Fibroblast of skin of left biceps (primary cell): ENCODE measurements at places on chromosomes 11 and 22.

GRCh38 chr11:72981971-72982685, 160.0 kb downstream of the FCHSD2 start:
- DNase-seq, result no peak

DNA sequence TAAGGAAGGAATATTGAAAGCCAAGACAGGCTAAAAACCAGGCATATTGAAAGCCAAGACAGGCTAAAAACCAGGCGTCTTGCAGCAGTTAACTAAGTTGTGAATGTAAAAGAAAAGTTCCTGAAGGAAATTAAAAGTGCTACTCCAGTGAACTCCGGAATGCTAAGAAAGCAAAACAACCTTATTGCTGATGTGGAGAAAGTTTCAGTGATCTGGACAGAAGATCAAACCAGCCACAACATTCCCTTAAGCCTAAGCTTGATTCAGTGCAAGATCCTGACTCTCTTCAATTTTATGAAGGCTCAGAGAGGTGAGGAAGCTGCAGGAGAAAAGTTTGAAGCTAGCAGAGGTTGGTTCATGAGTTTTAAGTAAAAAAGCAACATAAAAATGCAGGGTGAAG, 51.4 kb downstream of the PACS1 start:
- DNase-seq, result no peak

DNA sequence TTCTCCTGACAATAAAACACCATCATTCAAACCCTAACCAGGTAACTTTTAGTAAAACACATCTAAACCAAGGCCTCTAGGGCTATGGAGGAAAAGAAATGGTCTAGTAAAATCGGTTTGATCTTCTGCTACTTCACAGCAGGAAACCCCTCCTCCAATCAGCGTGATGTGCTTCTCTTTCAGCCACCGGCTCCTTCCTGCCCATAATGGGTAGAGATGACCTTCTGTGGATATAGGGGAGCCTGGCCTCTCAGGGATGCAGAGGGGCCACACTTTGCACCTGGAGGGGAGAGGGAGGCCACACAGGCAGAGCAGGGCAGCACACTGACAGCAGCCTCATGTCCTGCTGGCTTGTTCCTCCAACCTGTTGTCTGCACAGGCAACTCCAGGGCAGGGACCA, 6.9 kb downstream of the EHD1 start:
- DNase-seq, result no peak

GRCh38 chr11:114709960-114710359, 31.6 kb downstream of the NXPE2 start:
- no peak for DNase-seq

GRCh38 chr11:43578346-43579170, 102.0 kb upstream of the HSD17B12 start:
- no peak for DNase-seq

DNA sequence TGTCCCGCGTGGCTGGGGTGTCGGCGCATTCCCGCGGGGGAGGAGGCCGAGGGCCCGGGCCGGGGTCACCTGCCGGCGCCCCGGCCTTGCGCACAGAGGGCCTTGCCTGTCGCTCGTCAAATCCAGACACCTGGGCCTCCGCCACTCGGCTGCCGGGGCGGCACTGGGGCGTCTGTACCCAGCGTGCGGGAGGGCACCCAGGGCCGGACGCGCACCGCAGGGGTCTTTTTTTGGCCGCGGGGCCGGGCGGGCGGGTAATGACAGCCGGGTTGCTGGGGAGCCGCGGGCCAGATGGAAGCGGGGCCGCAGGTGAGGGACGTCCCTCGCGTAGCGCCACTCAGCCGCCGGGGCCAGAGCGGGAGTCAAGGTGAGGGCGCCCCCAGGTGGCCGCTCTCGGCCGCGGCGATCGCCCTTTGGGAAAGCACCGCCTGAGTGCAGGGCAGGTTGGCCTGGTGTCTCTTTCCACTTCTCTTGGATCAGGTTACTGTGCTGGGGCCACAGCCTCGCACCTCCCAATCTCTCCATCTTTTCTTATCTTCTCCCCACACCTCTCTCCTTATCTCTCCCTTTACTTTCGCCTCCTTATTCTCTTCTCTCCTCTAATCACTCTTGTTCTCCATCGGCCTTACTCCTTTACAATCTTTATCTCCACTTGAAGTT, 3.5 kb downstream of the PHLDB1 start:
- no peak for DNase-seq

DNA sequence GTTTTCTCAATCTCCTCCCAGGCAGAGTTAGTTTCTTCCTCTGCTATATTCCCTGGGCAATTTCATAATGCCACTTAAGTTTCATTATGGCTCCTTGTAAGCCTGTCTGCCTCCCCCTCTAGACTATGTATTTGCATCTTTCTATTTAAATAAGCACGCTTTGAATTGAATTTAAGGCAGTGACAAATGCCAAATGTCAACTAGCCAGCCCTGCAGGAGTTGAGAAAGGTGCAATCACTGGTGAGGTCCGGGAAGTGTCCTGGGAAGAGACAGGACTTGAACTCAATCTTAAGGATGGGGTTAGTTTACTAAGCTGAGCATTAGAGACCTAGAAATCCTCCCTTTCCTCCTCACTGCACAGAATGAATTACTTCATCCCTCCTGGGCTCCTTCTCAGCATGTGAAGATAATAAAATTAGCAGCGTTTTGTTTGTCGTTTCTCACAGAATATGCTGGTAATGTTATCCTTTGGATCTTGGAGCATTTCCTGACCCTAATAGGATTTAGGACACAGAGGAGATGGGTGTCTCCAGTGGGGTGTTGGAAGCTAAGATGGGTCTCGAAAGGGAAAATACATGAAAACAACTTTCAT, 1.6 kb downstream of the TCP11L1 start:
- DNase-seq, result no peak

GRCh38 chr11:19725379-19726079, 12.9 kb downstream of the NAV2 start:
- no peak for DNase-seq

GRCh38 chr11:95877291-95877690, 46.6 kb downstream of the MTMR2 start:
- DNase-seq, result peak; percentile 98

- peak; percentile 98 for DNase-seq
Observed at GRCh38 chr11:86483940-86484794, 109.5 kb downstream of the CCDC81 start.

- DNase-seq, result no peak
Observed at GRCh38 chr22:28207281-28208030, 288.4 kb upstream of the PITPNB start.

- DNase-seq, result no peak
Observed at GRCh38 chr22:19488884-19489843, 9.4 kb downstream of the CDC45 start.

- DNase-seq, result no peak
Observed at GRCh38 chr11:134638796-134639430, 226.9 kb upstream of the B3GAT1 start.

GRCh38 chr11:112174789-112175598, at the start of gene BCO2:
Gene BCO2 (plus strand): TSS chr11:112175512. CDS start chr11:112175602, 90 bp downstream.
- no peak for DNase-seq

- no peak for DNase-seq
Observed at GRCh38 chr11:488579-488978, 18.5 kb downstream of the RNH1 start.

- no peak for DNase-seq
Observed at GRCh38 chr22:49629586-49630447, 197.9 kb downstream of the BRD1 start.

GRCh38 chr11:115820026-115820425, 315.8 kb upstream of the CADM1 start:
- no peak for DNase-seq

- no peak for DNase-seq
Observed at GRCh38 chr11:62752994-62753735, 795 bp downstream of the ZBTB3 start.

DNA sequence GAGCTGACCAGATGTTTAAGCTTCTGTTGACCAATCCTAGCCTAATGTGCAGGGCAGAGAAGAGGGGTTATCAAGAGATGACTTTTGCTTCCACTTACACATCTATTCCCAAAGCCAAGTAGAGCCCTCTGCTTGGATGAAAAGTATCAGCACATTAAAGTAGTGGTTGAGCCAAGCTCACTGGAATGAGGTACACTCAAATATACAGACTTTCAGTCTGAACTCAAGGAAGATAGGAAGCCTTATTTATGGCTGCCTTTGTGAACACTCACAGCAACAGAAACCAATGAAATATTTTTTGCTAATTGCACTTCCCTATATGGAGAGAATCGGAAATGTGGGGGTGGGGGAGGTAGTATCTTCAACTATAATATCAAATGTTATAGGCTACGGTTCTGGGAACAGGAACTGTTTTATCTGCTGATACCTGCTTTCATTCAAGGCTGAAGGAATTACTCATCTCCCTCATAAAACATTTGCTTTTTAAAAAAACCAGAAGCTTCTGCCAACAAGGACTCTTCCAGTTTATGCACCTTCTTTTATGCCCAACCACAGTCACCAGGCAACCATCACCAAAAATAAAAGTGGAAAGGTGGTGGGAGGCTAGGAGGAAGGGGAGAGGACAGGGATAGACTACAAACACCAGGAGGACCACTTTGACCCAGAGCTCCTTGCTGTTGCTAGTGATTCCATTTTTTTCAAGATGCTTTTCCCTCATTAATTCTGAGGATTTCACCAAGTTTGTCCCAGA, 91.2 kb downstream of the CLPB start:
- DNase-seq, result no peak

- DNase-seq, result no peak
Observed at GRCh38 chr22:38422611-38423511, 32.1 kb downstream of the KCNJ4 start.
